Stimulated activated CD8-positive, alpha-beta memory T cell treated with anti-CD3 and anti-CD28 coated beads, Interleukin-2, amount 100 ng/mL, for 48 hours (primary cell): ENCODE measurements at places on chromosomes 12 and 14.

DNA sequence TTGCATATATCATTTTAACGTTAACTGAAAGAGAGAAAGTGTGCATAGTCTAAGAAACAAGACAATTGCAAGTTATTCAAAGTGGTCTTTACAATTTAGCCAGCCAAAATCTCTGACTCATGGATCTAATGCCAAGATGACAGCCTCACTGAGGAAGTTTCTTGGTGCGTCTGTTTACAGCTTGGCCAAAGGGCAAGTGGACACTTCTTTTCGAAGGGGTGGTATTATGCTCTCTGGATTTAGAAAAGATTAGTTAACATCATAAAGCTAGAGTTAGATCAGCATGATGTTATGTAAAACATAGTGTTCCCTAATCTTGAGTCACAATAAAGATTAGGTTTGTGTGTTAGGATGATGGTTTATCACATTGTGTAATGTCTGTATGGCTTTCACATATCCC lies 51.5 kb upstream of the SLC2A13 start:
- no peak for DNase-seq

DNA sequence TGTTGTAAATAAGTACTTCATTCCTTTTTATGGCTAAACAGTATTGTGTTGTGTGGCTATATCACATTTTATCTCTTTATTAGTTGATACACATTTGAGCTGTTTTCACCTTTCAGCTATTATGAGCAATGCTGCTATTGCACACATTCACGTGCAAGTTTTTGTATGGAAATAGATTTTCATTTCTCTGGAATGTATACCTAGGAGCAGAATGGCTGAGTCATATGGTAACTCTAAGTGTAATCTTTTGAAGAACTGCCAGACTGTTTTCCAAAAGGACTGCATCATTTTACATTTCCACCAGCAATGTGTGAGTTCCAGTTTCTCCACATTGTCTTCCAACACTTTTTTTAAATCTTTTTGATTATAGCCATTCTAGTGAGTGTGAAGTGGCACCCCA lies 134.0 kb downstream of the SRGAP1 start:
- no peak for DNase-seq

GRCh38 chr12:119770146-119770545 lies 102.2 kb downstream of the PRKAB1 start:
- no peak for DNase-seq

DNA sequence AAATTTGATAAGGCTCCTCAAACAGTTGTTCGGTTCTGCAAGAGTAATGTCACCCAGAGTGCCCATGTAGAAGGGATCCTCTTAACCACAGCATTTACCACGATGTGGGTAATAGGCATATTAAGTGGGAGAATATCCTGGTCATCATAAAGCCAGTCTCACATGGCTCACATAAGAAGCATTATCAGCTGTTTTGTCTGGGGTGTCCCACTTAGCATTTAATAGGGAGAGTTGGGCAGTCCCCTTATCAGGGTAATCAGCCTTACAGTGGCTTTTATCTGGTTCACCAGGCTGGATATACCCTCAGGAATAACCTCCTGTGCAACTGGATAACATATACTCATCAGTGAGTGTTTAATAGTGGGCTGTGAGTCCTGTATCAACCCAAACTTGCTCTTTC lies 12.9 kb upstream of the TMEM263 start:
- no peak for DNase-seq

GRCh38 chr12:131783915-131784541 lies 44.2 kb upstream of the MMP17 start:
- no peak for DNase-seq

DNA sequence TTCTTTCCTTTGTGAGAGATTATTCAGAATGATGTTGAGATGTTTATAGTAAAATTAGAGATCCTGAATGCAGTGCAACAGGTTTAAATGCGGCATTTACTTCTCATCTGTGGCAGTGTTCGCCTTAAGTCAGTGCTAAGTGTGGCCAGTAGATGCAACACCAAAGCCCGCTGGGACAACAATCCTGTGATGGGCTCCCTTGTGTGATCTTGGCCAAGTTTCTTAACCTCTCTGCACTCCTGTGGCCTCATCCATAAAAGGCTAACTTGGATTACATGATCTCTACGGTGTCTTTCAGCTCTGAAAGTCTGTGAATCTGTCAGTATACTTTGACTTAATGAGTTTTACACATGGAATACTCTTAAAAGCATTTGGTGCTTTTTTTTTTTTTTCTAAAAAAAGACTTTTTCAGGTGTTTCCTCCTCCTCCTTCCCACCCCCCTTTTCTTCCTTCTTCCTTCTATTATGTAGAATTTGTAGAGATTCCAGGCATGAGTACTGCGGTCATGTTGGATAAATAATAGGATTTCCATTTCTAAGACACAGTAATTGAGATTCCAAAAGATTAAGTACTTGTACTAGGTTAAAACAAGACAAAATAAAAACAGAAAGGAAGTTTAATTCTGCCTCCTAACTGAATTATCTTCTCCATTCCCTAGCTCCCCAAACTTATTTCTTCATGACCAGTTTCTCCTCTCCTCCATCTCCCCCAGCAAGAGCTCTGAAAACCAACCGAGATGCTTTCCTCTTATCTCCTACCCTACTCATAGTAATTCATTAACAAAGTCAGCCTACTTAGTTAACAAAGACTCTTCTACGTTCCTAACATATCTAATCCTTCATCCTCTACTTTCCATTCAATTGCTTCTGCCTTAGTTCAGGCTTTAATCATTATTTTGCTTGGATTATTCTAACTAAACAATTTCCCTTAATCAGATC lies 42.2 kb upstream of the NAV3 start:
- no peak for DNase-seq

DNA sequence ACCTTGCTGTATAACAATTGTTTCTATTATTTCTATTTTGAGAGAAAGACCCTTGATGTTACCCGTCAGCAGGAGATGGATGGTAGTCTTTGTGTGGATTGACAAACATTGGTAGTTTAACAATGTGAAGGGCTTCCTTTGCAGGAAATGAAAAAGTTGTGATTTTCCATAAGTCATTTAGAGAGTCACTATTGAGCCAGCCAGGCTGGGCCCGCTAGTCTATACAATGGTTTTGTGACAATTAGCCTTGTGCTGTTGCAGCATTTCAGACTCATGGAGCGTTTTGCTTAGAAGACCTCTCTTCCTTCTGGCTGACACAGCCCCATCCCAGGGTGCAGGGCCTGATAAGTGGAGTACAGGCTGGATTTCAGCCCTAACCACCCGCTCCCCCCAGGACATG lies 18.3 kb upstream of the SLC38A2 start:
- DNase-seq, result no peak

GRCh38 chr12:26088998-26089397 lies 35.8 kb downstream of the BHLHE41 start:
- no peak for DNase-seq

DNA sequence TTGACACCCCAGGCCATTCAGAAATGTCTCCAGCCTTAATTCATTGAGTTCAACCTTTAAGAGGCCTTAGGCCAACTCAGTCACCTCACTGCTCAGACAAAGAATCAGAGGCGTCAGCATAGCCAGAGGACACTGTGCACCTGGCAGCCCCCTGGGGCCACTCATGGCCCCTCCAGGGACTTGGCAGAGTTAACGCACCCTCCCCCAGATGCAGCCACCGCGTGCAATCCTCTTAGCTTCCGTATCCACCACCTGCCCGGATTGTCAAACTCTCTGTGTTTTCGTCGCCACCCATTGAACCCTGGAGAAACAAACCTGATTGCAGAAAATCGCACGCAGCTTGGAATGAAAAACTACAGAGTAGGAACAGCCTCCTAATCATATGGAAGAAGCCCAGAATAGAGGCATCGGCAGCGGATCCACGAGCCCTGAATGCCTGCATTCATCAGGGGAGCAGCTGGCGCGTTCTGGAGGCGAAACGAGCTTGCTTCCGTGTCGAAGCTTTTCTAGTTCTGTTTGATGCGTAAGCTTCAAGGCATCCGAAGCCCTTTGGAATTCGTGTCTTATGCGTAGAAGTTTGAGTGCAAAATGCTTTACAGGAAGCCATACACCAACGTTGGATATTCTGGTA lies 22.4 kb downstream of the BRI3BP start:
- DNase-seq, result no peak

GRCh38 chr12:54140588-54141388 lies 48.0 kb downstream of the SMUG1 start:
- DNase-seq, result no peak

DNA sequence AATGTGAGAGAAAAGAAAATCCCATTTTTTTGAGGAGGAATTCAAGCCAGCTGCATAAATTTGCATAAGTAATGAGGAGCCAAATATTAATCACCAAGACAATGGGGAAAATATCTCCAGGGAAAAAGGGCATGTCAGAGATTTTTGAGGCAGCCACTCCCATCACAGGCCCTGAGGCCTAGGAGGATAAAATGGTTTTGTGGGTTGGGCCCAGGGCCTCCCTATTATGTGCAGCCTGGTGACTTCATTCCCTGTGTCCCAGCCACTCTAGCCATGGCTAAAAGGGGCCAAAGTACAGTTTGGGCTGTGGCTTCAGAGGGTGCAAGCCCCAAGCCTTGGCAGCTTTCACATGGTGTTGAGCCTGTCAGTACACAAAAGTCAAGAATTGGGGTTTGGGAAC lies 1051.0 kb upstream of the FOXG1 start:
- no peak for DNase-seq

- no peak for DNase-seq
These were observed 88.0 kb downstream of the PCNX1 start for GRCh38 chr14:70995211-70995610.

GRCh38 chr14:55294603-55295002 lies 23.4 kb downstream of the FBXO34 start:
- DNase-seq, result no peak

DNA sequence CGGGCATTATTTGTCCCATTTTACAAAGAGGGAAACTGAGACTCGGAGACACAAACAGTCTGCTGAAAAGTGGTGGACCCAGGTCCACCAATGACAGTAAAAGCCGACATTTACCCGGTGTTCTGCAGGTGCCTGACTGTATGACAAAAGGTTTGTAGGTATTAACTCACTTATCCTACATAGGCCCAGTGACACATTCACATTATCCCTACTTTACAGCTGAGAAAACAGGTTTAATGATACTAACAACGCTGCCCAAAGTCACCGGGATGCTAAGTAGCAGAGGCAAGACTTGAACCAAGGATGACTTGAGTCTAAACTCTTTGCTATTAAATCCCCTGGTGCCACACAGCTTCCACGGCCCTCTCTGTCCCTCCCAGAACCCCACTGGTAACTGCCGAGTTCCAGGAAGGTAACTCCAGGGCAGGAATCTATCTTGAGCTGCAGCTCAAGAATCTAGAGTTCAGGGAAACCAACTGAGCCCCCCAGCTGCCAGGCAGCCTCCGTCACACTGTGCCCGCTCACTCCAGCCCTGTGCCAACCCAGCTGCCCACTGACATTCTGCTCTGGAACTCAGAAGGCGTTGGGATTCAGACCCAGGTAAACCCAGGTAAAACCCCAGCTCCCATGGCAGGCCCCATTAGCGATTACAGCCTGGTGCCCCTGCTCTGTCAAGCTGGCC lies 33.7 kb downstream of the SYNE3 start:
- DNase-seq, result no peak

DNA sequence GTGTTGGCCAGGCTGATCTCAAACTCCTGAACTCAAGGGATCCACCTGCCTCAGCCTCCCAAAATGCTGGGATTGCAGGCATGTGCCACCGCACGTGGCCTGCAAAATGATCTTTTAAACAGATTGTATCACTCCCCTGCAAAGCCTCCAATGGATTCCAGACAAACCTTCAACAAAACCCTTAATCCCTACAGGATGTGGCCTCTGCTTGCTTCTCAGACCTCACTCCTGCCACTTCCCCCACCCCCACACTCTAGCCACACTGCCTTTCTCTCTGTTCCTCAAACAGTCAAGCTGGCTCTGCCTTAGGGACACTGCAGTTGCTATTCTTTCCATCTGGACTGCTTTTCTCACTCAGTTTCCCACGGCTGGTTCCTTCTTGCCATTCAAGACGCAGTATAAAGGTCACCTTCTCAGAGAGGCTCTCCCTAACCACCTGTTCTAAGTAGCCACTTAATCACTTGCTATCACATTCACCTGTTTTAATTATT lies 47.3 kb upstream of the TMED10 start:
- no peak for DNase-seq

GRCh38 chr12:12086973-12087692 lies 16.4 kb downstream of the BCL2L14 start:
- no peak for DNase-seq

DNA sequence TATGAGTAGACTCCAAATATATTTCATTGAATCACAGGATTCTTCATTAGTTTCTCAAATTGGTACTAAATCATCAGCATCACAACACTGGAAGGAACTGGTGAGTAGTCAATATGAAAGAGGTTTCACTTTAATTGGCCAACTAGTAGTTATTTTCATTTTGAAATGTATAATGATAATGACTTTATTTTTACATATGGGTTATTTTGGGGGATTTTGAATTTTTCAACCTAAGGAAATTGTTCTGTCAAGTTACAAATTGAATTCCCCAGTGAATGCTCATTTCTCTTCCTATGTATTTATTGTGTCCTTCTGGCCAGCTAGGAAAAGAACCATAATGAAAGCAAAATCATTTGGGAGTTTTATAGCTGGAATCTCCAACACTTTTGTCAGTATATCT lies 174.2 kb upstream of the ATP2B1 start:
- DNase-seq, result no peak

- no peak for DNase-seq
These were observed 28.0 kb upstream of the PTCSC3 start for GRCh38 chr14:36204461-36205073.

DNA sequence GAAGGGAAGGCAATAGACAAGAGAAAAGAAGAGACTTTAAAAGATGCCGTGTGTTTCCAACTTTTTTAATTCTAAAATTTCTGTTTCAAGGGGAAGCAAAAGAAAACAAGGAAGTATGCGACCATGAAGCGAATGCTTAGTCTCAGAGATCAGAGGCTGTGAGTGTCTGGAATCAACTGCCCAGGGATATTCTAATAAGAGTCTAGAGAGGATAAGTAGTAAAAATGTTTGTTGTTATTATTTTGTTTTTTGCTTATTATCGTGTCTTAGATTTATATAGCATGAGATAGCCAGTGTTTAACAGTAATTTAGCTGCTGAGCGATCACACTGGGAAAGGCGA lies 421 bp downstream of the FCF1 start:
- no peak for DNase-seq

- no peak for DNase-seq
These were observed 20.6 kb downstream of the FUT8 start for GRCh38 chr14:65433157-65433556.

GRCh38 chr14:80393766-80394165 lies 182.5 kb upstream of the DIO2 start:
- DNase-seq, result no peak

- DNase-seq, result no peak
These were observed 205.8 kb downstream of the MED13L start for GRCh38 chr12:116071555-116072230.

- DNase-seq, result no peak
These were observed 1.0 kb downstream of the SERPINA5 start for GRCh38 chr14:94582199-94582750.

GRCh38 chr14:41235466-41235865 lies 371.2 kb upstream of the LRFN5 start:
- DNase-seq, result no peak

GRCh38 chr12:69836015-69836414 lies 11.0 kb downstream of the MYRFL start:
- no peak for DNase-seq

- no peak for DNase-seq
These were observed 25.1 kb downstream of the STX2 start for GRCh38 chr12:130813949-130814348.

GRCh38 chr12:126069549-126070165 lies 1004.4 kb downstream of the AACS start:
- peak; percentile 17 for DNase-seq
